ENCODE measurements at places on chromosomes 3 and 15.

GRCh38 chr3:70264122-70264780, 48.2 kb downstream of the MDFIC2 start:
- no peak for DNase-seq

GRCh38 chr15:63057468-63058345, 15.2 kb downstream of the TPM1 start:
- DNase-seq = no peak

GRCh38 chr3:195597848-195598247, 14.1 kb upstream of the APOD start:
- no peak for DNase-seq

DNA sequence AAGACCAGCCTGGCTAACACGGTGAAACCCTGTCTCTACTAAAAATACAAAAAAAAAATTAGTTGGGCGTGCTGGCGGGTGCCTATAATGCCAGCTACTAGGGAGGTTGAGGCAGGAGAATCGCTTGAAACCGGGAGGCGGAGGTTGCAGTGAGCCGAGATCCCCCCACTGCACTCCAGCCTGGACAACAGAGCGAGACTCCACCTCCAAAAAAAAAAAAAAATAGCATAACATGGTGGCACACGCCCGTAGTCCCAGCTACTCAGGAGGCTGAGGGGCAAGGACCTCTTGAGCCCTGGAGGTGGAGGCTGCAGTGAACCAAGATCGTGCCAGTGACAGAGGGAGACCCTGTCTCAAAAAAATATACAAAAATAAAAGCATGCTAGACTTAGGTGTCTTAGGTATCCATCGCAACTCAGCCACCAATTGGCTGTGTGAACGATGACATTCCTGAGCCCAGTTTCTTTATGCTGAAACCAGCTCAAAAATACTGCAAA, 6.2 kb downstream of the PLCH1 start:
- DNase-seq = no peak

DNA sequence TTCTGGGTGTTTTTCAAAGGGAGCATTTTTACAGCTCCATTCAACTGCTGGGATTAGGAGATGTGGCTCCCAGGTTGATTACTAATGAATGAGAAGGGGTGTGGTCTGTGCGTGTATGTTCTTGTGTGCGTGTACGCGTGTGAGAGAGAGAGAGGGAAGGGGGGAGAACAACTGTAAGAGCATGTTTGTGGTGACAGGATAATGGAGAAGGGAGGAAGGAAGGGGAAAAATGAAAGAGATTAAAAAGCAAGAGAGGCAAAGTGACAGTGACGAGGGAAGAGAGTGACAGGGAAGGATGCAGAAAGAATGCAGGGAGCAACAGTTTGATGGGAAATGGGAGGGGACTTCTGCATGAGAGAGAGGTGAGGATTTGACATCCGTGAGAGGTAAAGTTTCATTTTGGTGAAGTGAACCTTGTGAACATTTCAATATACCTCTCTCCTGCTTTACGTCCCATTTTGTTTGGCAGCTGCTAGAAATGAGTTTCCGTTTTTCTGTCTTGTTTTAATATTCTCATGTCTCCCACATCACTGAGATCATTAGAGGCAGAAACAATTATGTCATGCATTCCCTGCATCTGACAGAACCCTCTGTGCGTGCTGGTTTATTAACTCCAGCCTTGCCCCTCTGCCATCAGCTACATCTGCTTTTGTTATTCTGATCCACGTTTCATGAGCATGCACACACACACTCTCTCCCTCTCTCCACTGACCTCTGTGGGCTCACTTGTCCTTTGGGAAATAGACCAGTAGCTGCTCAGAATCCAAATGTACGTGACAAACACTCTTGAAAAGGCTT, 161.6 kb downstream of the GAP43 start:
- no peak for DNase-seq

DNA sequence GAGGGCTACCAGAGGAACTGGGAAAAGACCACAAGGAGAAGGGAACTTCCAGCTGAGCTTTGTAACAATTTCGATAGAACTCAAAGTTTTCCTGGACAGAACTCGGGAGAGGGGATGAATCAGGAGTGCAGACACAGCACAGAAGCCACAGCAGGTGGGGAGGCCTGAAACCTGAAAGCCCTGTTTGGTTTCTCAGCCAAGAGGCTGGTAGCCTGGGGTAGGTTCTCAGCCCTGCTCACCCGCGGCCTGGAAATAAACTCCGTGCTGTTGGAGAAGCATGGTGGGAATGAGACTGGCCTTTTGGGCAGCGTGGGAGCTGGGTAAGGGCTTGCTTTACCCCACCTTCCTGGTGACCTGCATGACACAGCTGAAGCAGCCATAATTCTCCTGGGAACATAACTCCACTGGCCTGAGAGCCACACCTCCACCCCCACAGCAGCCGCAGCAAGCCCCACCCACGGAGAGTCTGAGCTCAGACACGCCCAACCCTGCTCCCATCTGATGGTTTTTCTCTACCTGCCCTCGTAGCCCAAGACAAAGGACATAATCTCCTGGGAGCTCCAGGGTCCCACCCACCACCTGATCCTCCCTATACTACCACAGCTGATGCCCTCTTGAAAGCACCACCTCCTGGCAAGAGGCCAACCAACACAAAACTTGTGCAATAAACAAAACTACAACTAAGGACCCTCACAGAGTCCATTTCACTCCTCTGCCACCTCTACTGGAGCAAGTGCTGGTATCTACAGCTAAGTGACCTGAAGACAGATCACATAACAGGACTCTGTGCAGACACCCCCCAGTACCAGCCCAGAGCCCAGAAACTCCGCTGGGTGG, 52.5 kb upstream of the CHRM5 start:
- no peak for DNase-seq

DNA sequence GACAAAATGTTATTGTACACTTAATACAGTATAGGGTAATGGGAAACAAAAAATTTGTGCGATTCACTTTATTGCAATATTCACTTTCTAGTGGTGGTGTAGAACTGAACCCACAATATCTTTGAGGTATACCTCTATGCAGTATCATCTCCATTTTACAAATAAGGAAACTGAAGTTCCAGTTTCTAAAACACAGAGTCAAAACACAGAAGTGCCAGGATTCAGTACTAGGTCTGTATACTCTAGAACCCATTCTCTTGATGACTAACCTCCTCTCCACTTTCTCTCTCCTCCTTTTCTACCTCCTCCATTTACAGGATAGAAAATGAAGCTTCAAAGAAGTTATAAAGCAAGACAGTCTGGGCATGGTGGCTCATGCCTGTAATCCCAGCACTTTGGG, 62.2 kb downstream of the MB21D2 start:
- DNase-seq = no peak

- DNase-seq = no peak
Observed at GRCh38 chr3:54506603-54507002, 384.3 kb downstream of the CACNA2D3 start.

DNA sequence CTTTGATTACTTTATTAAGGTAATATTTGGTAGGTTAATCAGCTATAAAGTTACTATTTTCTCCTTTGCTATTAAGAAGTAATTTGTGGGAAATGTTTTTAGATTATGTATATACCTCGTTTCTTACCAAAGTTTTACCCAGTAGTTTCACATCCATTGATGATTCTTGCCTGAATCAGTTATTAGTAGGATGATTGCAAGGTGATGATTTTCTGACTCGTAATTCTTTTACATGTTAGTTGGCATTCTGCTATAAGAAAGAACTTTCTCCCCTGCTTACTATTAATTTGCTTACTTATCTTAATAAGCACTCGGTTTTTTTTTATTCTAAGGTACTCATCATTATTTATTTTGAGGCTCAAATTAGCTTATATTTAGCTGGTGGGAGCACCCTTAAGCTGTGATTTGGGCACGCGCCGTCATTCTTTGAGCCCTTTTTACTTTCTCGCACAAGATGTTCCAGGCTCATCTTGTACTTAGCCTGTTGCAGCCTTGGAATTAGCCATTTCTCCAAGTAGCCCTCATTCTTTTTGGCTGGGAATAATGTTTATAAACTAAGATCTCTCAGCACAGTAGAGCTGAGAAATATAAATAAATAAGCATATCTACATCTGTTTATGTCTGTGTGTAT, 15.3 kb downstream of the USP3 start:
- no peak for DNase-seq

Data from hippocampal formation (tissue), 2 donors.